ENCODE measurements at places on chromosomes 5 and 9. TPM values are rescaled to one million over a fixed set of nuclear protein-coding genes. Genes with fewer than 3 reads are reported as not detected.

GRCh38 chr5:34439601-34440000 is 216.5 kb upstream of the RAI14 start:
- DNase-seq, result no peak

DNA sequence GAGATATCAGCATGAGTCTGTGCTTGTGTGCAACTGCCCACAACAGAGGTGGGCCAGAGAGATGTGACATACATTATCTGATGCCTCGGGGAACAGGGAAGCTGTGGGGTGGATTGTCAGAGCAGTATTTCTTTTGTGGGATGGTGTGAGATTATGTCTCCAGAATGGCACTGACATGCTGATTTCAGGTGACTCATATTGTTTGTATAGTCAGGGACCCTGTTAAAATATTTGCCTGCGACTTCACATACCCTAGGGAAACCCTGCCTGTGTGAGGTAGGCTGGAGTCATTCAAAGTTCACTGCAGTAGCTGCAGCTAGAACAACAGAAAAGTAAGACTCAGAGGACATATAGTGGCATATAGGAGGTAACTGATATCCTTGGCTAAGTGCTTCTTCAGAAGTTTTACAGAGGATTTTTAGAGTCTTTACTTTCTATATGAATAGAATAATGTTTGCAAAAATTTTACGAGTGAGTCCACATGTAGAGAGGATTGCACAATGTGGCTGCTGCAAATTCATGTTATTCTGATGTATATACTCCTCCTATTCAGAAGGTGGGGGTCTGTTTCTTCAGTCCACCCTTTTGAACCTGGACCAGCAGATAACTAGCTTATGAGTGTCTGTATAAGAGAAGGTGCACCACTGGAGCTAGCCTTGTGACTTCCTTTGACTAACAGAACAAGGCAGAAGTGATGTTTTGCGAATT is 89.3 kb downstream of the MACIR start:
- no peak for DNase-seq

- no peak for DNase-seq
These were observed 20.6 kb downstream of the KCNMB1 start for GRCh38 chr5:170368586-170368985.

DNA sequence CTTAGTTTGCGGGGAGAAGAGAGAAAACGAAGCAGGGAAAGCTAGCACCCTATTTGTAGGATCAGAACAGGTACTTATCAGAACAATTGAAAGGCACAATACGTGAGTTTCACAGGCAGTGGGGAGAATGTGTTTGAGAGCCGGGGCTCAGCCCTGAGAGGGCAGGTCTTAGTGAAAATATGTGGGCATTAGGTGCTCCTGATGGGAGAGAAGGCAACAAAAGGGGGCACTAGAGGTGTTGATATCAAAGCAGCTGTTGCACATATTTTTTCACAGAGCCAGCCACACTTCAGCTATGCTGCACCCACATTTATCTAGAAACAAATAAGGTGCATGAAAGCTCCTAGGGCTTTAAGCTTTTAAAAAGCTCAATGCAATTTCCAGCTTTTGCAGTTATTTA is 99.7 kb upstream of the MAN2A1 start:
- no peak for DNase-seq

- no peak for DNase-seq
These were observed 140.6 kb downstream of the C5orf15 start for GRCh38 chr5:133827830-133828229.

The MZB1 gene
- total RNA-seq, result not detected

The SLC46A2 gene
- total RNA-seq, result not detected

The SPINK6 gene
- total RNA-seq, result not detected

The FRMPD1 gene
- total RNA-seq, result not detected
